ENCODE measurements at places on chromosomes 1 and 21.

DNA sequence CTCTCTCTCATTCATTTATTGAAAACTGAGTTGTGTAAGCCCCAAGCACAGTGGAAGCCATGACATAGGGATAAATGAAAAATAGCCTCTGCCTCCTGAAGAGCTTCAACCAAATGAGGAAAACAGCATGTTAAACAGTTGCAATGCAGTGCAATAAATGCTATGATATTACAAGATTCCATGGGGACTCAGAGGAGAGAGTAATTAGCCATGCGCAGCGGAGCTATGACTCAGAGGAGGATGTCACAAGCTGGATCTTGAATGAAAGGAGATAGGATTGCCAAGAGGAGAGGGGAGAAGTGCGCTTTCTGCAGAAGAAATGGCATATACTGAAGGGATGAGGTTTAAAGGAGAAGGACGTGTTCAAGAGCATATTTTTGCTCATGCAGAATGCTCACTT, 231.3 kb upstream of the PLXNA2 start:
- no peak for DNase-seq

- DNase-seq = no peak
Measured at GRCh38 chr1:46654012-46654411, 14.2 kb downstream of the ATPAF1 start.

GRCh38 chr1:52702886-52703787, 5.0 kb upstream of the COA7 start:
- peak; percentile 96 for DNase-seq

DNA sequence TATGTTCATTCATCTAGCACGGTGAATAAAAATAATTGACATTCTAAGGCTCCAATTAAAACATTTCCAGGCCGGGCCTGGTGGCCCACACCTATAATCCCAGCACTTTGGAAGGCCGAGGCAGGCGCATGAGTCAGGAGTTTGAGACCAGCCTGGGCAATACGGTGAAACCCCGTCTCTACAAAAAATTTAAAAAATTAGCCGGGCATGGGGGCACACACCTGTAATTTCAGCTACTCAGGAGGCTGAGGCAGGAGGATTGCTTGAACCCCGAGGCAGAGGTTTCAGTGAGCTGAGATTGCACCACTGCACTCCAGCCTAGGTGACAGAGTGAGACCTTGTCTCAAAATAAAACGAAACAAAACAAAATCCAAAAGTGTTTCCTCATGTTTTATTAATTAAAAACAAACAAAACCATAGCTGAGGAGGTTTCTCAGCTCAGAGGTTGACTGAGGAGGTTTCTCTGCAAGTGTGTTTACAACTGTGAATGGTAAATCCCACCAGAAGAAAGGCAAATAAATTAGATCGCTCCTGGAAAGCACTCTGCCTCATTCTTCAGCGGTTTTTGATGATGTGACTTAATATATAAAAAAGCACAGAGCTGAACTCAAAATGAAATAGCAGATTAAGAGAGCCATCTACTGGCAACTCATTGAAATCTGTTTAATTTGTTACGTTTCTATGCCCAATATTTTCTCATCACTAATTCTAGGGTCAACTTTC, 37.7 kb upstream of the ATG4C start:
- peak; percentile 51 for DNase-seq

GRCh38 chr1:228997721-228998144, 262.5 kb downstream of the RHOU start:
- no peak for DNase-seq

DNA sequence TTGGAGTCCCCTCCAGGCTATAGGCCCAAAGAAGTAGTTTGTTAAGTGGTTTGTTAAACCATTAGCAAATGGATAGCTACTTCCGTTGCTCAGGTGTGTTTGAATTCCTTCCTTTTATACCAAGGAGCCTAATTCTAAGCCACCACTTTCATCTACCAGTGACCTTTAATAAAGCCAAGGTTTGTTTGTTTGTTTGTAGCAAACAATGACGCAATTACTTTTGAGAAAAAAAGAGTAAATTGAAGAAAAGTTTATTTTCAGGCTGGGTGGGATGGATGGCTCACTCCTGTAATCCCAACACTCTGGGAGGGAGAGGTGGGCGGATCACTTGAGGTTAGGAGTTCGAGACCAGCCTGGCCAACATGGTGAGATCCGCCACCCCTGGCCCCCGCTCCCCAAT, 30.8 kb upstream of the RD3 start:
- no peak for DNase-seq

DNA sequence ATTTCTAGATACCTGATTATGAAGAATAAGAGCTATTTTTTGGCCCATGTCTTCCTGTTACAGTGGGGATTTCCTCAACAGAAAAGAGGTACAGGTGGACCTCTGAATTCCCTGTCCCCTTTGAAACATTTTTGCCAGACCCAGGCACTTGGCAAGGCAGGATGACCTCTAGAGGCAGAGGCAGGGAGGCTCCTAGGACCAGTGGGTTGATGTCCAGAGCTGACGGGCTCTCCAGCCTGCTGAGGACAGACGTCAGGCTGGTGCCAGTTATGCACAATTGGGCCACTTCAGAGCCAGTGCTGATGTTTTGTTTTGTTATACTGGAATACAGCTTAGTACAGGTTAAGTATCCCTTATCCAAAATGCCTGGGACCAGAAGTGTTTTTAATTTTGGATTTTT, 18.5 kb upstream of the A3GALT2 start:
- DNase-seq = no peak

DNA sequence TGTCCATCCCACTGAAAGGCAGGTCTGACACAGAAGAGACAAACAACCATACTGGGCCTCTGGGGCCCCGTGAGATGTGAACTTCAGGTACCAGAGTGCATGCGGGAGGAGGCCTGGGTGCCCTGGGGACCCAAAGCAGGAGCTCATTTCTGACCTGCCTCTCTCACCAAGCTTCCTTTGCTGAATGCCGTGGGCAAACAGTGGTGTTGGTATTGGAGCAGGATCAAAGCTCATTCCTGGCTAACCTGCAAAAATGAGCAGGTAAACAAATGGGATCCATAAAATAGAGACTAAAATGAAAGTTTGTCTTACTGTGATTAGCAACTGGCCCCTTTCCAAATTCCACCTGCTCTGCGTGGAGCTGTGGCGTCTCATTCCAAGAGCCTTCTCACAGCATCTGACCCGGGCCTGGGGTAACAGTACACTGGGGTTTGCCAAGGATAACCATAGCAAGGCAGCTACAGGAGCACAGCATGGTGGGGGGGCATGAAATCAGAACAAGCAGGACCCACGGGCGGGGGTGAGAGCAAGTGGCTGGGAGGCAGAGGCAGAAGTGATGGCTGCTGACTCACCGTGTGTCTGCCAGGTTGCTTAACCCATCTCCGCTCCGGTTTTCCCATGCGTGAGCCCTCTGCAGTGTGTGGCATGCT, 103.6 kb downstream of the KIF26B start:
- DNase-seq = peak; percentile 21

DNA sequence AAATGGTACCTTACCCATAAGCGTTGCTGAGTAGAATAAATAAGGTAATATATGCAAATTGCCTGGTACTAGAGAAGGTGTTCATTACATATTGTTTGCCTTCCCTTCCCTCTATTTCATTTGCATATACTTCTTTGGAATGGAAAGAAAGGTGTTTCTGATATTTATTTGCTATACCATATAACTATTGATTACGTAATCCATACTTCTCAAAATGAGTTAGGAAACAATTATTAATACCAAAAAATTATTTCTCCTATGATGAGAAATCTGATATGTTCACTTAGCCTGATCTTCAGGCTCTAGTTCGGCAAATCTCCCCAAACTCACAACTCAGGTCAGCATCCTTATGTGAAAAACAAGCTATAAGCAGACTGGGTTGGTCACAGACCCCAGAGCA, 119.3 kb downstream of the DAB1 start:
- DNase-seq = no peak

GRCh38 chr1:229857585-229857984, 209.5 kb upstream of the GALNT2 start:
- DNase-seq = no peak

GRCh38 chr1:154493276-154493675, 8.7 kb upstream of the TDRD10 start:
- DNase-seq = no peak

- no peak for DNase-seq
Measured at GRCh38 chr1:15765495-15766194, 7.0 kb downstream of the FBLIM1 start.

GRCh38 chr1:235402457-235403200, 35.4 kb downstream of the TBCE start:
- DNase-seq = no peak

DNA sequence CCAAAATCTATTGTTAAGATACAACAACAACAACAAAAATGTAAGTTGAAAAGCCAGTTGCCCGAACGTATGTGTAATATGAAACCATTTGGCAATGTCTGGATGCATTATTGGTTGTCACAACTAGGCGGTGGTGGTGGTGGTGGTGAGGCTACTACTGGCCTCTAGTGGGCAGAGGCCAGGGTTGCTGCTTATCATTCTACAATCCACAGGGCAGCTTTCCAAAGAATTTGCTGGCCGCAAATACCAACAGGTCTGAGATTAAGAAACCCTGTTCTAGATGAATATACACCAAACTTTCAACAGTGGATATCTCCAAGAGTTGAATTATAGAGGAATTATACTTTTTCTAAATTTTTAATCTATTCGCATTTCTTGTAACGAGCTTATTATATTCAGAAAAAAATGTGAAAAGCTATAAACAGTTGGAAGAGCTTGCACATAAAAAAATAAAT, 26.8 kb upstream of the ZNF697 start:
- no peak for DNase-seq

GRCh38 chr1:59123081-59123681, 173.7 kb upstream of the FGGY start:
- DNase-seq = no peak

- DNase-seq = no peak
Measured at GRCh38 chr1:229987953-229988352, 79.1 kb upstream of the GALNT2 start.

- DNase-seq = no peak
Measured at GRCh38 chr21:32726839-32727686, 750 bp downstream of the SYNJ1 start.

- no peak for DNase-seq
Measured at GRCh38 chr1:66119148-66119547, 326.5 kb downstream of the PDE4B start.

GRCh38 chr21:36419996-36420395, 34.8 kb downstream of the CHAF1B start:
- DNase-seq = peak; percentile 30

DNA sequence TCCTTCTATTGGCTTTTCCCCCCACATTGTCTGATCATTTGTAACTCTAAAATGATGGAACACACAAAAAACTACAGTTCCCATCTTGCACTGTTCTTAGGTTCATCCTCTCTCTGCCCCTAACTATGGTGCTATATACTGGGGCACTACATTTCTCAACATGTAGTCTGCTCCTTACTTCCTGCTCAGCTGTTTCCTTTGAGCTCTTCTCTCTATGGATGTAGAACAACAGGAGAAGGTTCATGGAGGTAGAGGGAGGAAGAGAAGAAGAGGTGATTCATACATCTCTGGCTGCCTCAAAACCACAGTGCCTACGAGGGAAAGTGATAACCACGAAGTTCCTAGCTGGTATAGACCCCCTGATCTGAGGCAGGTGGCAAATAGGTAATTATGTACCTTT, 7.0 kb upstream of the C1orf146 start:
- DNase-seq = no peak

DNA sequence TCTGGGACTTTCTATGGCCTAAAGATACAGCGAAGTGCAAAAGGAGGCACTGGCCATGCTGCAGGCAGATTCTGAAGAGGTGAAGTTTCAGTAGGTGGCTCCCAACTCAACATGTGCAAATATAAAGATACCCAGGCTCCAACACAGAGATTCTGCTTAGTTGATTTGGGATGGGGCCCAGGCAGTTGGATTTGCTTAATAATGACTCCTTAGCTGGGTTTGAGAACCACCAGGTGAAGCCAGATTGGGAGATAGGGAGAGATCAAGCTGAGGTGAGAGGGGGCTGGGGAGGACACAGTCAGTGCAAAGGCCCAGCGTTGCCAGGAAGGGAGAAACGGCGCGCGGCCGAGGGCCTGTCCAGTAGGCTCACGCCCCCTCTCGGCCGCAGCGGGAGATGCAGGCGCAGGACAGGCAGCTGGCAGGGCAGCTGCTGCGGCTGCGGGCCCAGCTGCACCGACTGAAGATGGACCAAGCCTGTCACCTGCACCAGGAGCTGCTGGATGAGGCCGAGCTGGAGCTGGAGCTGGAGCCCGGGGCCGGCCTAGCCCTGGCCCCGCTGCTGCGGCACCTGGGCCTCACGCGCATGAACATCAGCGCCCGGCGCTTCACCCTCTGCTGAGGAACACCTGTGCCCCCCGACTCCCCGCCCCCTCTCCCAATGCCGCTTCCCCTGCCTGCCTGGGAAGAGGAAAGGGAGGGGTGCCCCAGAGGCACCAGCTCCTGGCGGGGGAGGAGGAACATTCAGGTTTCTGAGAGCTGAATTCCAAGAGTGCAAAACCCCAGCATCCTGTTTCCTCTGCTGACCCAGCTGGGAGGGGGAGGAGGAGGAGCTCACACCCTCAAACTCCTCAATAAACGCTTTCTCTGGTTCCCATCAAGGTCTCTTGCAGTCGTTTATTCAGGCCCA, 1.2 kb downstream of the FAM167B start:
- DNase-seq = peak; percentile 96

GRCh38 chr1:193486671-193487229, 300.3 kb upstream of the B3GALT2 start:
- DNase-seq = no peak

DNA sequence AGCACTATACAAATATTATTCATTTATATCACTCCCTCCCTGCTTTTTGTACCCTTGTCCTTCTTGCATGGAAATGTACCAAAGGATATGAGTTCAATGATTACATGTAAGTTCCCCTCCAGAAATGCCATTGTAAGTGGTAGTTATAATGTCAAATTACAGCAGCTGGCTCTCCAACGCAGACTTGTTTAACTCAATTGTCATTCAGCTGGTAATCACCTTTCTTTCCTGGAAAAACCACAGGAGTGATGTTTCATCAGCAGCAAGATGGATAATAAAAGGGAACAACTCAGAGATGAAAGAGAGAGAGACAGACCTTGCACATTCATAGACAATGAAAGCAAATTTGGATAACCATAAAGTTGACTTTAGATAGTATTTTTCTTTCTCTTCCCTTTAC, 578.6 kb upstream of the PBX1 start:
- peak; percentile 75 for DNase-seq
